ENCODE measurements at places on chromosomes 7 and 10.

GRCh38 chr10:21534604-21535493 lies 817 bp downstream of the MLLT10 start:
- DNase-seq: no peak

DNA sequence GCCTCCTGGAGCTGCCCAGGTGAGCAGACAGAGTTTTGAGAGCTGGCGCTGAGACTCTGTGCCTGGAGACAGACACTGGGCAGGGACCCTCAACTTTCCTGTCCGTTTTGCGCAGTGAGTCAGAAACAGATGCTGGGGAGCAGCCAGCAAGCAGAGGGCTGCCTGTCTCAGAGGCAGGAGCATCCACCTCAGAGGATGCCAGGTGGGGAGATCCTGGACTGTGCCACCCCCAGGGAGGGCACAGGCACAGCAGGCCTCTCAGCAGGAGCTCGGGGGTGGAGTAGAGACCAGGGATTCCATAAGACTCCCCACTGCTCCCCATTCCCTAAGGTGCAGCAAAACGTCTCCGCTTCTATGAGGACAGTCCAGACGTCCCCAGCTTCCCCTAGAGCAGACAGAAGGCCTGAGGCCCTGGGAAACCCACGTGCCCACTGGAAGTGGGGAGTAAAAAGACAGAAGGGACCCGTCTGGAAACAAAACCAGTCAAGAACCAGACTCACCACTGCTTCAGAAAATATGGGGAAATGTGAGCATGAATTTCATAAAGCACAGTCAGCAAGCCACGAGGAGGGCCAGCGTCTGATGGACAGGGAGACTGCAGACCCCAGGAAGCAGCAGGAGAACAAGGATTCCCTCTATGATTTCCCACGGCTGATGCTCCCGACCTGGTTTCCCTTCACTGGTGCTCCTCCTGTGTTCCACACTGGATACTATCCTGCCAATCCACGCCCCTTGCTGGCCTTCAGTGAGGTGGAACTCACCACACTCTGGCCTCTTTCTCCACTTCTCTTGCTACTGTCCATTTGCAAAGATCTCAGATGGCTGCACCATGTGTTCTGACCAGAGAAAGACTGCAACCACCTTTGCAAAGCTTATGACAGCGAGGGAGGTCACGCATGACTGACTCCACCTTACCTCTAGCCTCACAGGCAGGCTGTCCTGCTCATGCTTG lies 151.3 kb upstream of the FAM20C start:
- no peak for DNase-seq

DNA sequence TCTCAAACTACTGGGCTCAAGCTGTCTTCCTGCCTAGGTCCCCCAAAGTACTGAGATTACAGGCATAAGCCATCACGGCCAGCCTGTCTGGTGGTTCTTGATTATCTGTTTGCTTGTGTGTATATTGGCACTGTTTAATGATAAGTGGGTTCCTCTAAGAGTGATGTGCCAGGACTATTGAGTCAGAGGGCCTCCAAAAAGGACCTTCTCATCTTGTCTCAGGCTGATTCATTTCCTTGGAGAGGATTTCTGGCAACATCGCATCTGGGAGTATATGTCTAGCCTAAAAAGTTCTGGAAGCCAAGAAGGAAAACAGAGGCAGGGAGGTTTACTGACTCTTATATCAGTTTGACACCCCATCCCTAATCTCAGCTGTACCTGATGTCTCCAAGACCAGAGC lies 27.1 kb upstream of the AKAP9 start:
- no peak for DNase-seq

DNA sequence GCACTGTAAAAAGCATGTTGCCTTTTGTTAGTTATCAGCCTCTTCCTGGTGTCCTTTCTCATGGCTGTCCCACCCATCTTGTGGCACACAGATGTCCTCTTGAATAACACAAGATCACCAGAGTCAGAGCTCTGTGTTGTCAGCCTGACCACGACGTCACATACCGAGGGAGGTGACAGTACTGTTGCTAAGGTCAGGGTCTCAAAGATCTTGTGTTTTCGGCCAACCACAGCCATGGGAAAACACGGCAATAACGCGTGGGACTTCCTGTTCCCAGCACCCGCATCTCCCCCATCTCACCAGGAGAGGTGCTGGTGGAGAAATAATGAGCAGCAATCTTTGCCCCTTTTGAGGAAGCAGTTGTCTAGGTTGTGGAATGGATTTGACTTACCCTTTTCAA lies 40.4 kb downstream of the NPVF start:
- DNase-seq: no peak

DNA sequence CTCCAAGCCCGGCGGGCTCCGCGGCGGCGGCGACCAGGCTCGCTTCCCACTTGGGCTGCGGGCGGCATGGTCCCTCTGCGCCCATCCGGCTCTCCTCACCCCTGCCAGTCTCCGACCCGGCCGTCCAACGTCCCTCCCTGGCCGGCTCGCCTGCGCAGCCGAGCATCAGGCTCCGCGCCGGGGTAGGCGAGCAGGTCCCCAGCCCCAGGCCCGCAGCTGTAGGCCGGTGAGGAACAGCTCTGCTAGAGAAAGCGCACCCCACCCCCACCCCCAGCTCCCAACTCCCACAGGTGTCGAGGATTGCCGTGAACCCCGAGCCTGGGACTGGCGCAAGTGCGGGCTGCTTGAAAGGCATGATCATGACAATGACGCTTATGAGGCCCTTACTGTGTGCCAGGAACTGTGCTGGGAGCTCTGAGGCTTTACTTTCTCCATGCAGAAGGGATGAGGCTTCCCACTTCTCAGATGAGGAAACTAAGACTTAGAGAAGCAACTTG lies 20.8 kb upstream of the PAX2 start:
- no peak for DNase-seq

- DNase-seq: no peak
Observed at GRCh38 chr10:47238331-47239095, 61.5 kb upstream of the GDF10 start.

DNA sequence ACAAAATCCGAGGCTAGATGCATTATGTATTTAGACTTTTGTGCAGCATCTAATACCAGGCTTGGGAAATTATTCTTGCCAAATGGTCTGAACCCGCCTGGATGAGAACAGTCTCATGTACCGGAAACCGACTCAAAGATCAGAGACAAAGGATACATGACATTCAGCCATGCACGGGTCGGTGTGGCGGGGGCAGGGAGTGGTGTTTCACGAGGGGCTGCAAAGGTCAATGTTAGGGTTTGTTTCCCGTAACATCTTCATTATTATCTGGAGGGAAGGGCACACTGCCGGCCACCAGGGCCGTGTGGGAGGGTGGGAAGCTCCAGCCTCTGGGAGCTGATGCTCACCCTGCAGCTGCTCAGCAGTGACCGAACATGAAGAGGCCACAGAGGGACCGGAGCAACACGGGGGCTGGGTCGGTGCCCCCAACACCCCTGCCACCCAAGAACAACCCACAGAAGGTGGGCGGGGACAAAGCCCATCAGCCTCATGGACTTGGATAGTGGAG lies 23.1 kb downstream of the CNPY1 start:
- no peak for DNase-seq

- no peak for DNase-seq
Observed at GRCh38 chr10:133460208-133460769, 6.5 kb downstream of the SCART1 start.

Measured in putamen (tissue), 1 donor.